ENCODE measurements at places on chromosomes 5 and 9.

DNA sequence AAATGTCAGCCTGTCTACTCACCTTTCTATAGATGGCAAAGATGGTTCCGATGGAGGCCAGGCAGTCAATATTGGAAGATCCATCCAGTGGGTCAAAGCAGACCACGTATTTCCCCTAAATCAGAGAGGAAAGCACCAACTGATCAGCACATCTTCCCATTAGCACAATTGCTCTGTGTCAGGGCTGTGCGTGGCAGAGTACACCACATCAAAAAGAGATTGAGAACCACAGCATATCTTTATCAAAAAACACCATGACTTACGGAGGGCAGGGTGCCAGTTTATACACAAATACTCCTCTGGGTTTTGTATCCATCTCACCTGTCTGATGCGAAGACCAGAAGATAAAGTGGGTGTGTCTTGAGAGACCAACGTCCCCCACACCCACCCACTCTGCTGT lies 9.1 kb downstream of the FBP2 start:
- no peak for DNase-seq

GRCh38 chr9:104900871-104901270 lies 27.1 kb downstream of the ABCA1 start:
- DNase-seq: no peak

- no peak for DNase-seq
These were observed 50.6 kb downstream of the TGFBI start for GRCh38 chr5:136079195-136079985.

DNA sequence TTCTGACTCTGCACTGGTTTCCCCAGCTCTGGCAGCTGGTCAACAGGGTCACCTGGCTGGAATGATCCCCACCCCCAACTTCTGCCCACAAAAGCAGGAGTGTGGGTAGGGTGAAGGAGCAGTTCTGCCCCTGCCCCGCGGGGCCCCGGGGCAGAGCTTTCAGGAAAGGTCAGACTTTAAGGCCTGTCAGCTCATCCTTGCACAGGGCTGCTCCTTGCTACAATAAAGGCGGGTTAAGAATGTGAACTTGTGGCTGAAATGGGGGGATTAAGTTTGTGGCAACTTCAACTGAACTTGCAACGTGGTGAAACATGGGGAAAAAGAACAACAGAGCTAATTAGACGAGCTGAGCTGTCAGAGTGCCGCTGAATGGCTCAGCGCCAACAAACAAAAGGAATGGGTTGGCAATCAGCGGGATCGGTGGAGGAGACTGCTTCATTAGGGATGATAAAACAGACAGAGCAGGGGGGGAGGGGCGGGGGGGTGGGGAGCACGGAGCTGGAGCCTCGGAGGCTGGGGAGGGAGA lies 50.8 kb downstream of the CRB2 start:
- DNase-seq: no peak

DNA sequence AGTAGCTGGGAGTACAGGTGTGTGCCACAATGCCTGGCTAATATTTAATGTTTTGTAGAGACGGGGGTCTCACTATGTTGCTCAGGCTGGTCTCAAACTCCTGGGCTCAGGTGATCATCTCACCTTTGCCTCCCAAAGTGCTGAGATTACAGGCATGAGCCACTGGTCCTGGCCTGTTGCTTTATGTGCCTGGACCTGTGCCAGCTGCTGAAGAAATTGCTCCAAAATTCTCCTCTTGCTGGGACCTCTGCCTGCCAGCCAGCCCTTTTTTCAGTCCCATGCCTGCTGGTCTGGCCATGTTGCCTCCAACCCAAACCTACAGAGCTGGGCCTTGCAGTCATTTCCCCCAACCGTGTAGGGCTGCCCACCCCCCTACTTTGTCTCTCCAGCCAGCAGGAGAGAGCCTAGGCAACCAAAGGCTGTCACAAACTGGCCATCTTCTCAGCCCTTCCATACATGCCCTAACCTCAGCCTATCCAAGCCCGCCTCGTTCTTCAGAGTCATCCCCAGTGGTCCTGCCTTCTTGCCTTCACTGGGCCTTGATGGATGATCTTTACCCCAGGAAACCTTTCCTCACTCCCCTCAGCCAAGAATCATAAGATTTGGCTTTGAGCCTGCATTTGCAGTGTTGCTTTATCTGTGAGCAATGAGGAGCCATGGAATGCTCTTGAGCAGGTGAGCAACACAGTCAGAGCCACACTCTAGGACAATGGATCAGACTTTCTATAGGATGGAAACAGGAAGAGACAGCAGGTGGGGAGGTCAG lies 27.4 kb upstream of the SYNPO start:
- no peak for DNase-seq

Measured in AG04450 (cell line).